ENCODE measurements at places on chromosomes 13 and 19.
A peak's percentile ranks its signal among the peaks of the same experiment; 100 is the strongest.

DNA sequence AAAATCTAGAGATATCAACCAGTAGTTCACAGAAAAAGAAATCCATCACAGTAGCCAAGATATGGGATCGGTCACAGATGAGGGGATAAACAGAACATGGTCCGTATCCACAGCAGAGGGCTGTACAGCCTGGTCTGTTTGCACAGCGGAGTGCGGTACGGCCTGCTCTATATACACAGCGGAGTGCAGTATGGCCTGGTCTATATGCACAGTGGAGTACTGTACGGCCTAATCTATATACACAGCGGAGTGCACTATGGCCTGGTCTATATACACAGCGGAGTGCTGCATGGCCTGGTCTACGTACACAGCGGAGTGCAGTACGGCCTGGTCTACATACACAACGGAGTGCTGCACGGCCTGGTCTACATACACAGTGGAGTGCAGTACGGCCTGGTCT, 43.0 kb upstream of the MCF2L start:
- no peak for DNase-seq

GRCh38 chr19:726993-727956, 18.5 kb downstream of the PALM start:
- DNase-seq, result no peak

- no peak for DNase-seq
These were observed 10.0 kb upstream of the FFAR2 start for GRCh38 chr19:35438096-35438495.

DNA sequence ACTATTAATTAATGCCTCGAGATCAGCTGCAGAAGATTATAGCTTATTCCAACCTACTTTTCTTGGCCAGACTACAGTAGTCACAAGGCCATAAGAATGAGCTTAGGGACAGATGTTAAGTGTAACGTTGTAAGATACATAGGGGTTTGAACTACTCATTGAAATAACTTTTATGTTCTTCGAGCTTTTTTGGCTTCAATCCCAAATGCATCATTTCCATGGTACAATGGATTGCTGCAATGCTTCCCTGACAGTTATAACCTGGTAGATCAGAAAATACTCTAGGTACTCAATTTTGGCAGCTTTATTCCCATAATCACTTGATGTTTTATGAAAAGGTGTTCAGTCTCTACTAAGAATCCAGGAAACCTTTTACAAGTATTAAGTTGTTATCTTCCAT, 2216.7 kb upstream of the PCDH20 start:
- no peak for DNase-seq

DNA sequence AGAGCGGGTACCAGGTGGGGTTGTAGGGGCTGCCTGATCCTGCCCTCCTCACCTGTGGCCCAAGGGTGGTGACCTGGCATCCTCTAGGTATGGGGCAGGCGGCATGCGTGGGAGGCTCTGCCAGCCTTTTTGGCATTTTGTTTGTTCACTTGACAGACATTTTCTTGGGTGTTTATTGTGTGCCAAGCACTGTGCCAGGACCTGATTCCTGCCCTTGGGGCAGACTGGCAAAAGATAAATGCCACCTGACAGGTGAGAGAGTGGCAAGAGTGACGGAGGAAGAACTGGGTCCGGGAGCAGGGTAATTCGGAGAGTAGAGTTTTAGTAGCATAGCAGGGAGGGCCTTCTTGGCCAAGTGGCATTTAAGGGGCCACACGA, 6.0 kb downstream of the RAB11B start:
- no peak for DNase-seq

DNA sequence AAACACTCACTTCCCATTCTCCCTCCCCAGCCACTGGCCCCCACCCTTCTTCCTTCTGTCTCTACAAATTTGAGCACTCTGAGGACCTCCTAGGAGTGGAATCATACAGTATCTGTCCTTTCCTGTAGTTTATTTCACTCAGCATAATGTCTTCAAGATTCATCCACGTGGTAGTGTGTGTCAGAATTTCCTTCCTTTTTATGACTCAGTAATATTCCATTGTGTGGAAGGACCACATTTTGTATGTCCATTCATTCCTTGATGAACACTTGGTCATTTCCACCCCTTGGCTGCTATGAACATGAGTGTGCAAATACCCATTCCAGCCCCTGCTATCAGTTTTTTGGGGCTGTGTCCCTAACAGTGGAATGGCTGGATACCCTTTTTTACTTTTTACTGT, 9.8 kb downstream of the KLF2 start:
- no peak for DNase-seq

DNA sequence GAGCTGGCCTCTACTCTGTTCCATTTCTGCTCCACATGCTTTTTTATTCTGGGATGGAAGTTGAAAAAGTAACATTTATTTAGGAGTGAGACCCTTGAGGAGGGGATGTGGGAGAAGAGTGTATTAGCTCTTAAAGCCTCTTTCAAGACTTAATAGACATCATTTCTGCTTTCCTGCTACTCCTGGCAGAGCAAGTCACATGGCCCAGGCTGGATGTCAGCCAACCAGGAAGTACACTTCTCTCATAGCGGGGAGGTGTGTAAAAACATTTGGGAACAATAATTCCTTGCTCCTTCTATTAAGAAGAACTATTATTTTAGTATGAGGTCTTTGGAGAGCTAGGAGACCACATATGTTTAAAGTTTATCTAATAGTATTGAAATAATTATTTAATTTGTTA, 40.6 kb upstream of the FAM216B start:
- no peak for DNase-seq

DNA sequence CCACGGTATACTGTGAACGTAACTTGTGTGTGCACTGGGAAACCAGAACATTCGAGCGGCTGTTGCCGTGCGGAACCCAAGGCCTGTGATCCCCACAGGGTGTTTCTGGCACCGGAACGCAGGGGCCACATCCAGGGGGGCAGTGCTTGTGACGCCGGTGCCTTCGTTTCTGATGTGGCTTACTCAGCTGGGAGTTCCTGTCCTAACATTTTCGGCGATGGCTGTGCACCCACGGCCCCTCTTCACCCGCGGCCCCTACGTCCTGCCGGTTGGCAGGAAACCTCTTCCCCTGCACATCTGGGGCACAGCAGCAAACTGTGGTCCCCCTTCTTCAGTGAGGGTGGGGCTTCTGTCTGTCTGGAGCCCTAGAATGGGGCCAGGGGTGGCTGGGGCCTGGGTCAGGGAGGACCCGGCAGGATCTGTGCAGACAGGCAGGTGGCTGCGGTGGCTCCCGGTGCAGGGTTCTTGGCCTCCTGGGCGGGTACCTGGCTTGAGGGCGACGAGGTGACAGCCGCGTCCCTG, 26.2 kb downstream of the CSNK1G2 start:
- no peak for DNase-seq

DNA sequence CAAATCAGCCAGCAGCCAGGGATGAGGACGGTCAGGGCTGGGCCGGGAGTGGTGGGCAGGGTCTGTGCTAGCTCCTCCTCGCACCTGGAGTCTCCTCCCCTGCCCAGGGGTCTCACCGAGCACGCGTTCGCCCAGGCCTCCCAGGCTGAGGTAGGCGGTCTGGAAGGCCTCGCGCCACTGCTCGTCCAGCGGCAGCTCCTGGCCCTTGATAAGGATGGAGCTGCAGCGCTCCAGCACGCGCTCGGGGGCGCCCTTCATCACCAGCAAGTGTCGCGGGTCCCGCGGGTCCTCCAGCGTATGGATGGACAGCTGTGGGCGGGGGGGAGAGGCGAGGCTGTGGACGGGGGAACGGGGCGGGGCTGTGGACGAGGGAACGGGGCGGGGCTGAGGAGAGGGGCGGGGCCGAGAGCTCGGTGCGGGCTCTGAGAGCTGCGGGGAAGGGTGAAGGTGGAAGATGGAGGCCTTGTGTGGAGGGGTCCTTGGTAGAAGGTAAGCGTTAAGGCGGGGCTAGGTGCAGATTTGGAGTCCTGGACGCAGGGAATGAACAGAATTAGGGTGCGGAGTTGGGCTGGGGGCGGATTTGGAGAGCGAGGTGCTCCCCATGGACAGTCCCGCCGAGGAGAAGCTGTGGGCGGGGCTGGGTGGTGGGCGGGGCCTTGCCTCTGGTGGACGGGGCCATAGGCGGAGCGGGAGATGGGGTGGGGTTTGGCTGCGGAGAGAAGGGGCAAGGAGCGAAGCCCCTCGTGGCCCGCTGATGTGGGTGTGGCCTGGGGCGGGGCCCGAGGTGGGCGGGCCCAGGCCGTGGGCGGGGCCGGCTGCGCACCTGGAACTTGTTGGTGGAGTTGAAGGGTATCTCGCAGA, 5.7 kb downstream of the ATP4A start:
- peak; percentile 29 for DNase-seq

Data from T follicular helper cell (primary cell).